ENCODE measurements at places on chromosomes 11 and 22.

DNA sequence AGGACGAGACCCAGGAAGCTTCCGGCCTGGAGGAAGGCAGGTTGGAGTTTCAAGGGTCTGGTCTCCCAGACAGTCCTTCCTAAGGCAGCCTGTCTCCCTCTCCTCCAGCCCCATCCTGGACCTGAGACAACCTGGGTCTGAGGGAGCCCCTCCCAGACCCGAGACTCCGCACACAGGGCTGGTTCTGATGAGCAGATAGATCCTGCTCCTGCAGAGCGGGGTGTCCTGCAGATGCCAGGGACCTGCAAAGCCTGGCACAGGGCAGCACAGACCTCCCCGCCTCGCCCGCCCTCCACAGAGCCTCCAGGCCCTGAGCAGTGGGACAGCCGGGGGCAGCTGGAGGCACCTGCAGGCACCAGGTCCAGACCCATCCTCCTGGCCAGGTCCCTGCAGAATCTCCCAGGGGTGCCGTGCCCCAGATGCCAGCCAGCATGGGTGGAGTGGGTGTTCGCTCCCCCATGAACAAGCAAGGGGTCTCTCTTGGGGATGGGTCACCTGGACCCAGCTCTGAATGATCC lies 7.8 kb downstream of the PIM3 start:
- DNase-seq = no peak

DNA sequence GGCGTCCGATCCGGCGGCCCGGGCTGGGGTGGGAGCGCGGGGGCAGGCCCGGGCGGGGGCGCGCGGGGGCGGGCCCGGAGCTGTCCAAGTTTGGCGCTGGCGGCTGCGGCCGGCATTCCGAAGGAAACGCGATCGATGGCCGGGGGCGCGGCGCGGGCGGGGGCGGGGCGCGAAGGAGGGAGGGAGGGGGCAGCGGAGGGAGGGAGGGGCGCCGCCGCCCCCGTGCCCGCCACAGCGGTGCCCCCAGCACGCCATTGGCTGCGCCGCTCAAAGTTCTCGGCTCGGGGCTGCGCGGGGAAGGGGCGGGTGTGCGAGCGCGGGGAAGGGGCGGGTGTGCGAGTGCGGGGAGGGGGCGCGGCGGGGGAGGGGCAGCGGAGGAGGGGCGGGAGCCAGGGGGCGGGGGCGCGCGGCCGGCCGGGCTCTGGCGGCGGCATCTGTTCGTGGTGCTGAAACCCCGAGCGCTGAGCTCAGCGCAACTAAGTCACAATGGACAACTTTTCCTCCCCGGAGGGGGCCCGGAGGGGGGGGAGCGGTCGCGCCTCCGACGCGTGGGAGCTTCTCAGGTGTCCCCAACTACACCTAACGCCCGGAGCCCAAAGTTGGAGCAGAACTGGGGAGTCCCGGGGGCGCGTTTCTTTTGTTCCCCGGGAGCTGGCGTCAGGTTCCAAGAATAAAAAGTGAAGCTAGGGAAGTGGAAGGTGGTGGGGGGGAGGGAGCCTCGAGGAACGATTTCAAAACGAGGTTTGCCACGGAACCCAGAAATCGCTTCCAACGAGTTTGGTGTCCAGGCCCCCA lies 2.2 kb downstream of the PHF21B start:
- no peak for DNase-seq

DNA sequence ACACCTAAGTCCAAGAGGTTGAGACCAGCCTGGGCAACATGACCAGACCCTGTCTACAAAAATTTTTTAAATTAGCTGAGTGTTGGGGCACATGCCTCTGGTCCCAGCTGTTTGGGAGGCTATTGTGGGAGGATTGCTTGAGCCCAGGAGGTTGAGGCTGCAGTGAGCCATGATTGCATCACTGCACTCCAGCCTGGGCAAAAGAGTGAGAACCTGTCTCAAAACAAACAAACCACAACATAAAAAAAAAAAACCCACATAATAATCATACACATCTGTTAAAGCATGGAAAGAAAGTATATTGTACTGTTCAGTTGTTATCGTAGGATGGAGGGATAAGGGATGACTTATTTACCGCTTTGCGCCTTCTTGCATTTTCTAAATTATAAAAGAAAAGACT lies 35.9 kb upstream of the GRK2 start:
- DNase-seq = no peak

DNA sequence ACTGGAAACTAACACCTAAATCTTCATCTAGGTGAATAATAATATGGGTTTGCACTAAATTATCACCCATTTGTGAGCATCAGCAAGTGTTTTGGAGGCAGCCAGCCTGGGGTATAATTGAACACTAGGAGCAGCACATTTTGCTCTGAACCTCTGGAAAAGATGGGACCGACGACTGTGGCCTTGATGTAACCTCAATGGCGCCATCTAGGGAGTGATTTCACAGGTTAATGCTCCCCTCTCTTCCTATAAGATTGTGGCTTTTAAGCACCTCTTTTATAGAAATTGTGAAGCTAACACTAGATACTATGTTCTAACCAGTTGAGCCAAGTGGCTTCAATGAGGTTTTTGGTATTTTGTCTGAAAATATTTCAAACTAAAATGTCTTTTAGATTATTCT lies 203.7 kb downstream of the NELL1 start:
- peak; percentile 38 for DNase-seq

DNA sequence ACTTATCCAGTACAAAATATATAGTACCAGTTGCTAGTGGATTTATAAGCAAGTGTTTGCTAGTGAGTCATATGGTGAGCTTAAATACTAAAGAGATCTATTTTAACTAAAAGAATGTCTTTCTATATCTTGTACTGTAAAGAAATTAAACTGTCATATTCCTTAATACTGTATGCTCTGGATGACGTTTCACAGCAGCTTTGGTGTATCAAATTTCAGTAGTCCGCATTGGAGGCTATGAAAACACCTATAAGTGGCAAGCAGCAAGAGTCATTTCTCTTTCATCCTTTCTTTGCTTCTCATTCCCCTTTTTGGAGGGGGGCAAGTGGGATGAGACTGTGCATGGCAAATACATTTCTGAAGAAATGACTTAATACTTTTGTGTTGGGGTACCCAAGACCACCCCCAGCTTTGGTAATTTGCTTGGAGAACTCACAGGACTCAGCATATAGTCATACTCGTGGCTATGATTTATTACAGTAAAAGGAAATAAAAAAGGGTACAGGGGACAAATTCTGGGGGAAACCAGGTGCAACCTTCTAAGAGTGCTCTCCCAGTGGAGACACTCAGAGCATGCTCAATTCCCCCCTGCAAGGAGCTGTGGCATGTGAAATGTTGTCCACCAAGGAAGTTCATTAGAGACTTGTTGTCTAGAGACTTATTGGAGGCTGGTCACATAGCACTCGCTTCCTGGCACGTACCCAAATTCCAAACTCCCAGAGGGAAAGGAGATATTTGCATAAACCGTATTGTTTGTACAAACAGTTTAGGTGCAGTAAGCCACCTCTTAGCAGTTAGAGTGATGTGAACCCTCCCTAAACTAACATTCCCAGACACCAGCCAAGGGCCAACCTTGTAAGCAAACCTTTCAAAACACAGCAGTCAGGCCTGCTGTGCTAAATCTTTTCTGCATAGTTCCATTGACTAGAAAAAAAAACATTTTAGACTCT lies 210.8 kb downstream of the PGR start:
- peak; percentile 5 for DNase-seq

- no peak for DNase-seq
These were observed 78.7 kb upstream of the DRD2 start for GRCh38 chr11:113553915-113554314.

DNA sequence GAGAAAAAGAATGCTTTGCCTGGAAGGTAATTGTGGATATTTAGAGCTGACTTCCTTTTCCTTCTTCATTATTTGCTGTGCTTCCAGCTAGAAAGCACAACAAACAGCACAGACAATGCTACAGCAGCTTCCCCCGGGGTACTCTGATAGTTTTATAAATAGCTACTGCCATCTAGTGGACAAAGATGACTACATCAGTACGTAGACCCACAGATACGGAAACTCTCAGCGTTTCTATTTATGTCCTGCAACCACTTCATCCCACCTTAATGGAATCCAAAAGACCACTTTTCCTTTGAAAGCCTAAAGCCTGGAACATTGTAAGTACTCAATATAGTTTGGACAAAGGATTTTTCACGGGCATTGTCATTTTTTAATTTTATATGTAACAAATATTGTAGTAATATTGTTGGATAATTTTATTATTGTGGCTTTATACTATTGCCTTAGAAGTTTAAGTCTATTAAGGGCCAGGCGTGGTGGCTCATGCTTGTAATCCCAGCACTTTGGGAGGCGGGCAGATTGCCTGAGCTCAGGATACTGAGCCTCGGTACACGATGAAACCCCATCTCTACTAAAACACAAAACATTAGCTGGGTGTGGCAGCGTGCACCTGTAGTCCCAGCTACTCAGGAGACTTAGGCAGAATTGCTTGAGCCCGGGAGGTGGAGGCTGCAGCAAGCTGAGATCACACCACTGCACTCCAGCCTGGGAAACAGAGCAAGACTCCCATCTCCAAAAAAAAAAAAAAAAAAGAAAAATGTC lies 7.5 kb downstream of the HSPA8 start:
- peak; percentile 70 for DNase-seq

DNA sequence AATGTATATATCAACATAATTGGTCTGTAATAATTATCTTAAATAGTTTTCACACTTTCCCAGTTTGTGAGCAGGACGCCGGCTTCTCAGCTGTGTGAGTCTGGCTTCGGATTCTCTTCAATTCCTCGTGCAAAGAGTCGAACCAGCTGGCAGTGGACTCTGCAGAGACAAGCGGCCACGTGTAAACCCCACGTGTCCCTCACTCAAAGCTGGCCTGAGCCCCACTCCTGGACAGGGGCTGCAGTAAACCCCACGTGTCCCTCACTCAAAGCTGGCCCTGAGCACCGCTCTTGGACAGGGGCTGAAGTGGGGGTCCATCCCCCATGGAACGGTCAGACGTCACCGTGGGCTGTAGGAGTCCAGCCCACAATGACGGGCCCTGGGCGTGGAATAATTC lies 51.0 kb downstream of the CERK start:
- no peak for DNase-seq

GRCh38 chr11:64553554-64554201 lies 37.3 kb upstream of the SLC22A12 start:
- DNase-seq = no peak

- no peak for DNase-seq
These were observed 1.6 kb downstream of the C1QTNF6 start for GRCh38 chr22:37186228-37186996.

GRCh38 chr11:125625630-125626287 lies 796 bp downstream of the CHEK1 start:
- peak; percentile 78 for DNase-seq

DNA sequence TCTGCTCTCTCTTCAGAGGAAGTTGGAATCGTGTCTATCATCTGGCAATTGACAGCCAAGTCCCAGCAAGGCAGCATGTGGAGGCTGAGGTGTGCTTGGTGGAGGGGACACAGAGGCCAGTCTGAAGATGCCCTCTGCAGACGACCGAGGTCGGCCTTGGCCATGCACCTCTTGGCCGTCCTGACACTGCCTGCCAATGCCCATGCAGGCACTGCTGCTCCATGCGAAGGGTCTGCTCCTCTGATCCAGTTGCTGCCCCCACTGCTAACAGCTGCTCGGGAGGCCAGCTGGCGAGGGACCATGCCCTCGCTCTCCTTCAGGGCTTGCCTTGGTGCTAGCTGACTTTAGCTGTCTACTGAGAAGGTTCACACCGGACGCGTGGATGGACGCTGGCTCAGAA lies 527.9 kb downstream of the OPCML start:
- DNase-seq = no peak

DNA sequence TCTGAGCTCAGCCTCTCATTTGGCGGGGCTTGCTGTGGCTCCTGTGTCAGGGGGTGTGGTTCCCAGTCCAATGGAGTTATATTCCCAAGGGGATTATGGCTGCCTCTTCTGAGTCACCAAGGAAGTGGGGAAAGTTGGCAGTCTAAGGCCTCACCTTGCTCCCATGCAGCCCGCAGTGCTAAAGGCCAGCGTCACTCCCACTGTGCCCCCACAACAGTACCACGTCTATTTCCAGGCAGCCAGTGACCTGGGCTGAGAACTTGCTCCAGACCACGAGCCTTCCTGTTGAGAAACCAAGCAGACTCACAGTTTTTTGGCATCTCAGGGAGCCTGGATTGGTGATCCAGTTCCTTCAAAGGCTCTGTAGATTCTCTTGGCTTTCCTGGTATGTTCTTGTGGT lies 45.6 kb downstream of the OR2AT4 start:
- DNase-seq = no peak

- no peak for DNase-seq
These were observed 4.5 kb downstream of the RAB36 start for GRCh38 chr22:23149743-23150238.

- no peak for DNase-seq
These were observed 109.4 kb upstream of the OR4B1 start for GRCh38 chr11:48107188-48107704.

DNA sequence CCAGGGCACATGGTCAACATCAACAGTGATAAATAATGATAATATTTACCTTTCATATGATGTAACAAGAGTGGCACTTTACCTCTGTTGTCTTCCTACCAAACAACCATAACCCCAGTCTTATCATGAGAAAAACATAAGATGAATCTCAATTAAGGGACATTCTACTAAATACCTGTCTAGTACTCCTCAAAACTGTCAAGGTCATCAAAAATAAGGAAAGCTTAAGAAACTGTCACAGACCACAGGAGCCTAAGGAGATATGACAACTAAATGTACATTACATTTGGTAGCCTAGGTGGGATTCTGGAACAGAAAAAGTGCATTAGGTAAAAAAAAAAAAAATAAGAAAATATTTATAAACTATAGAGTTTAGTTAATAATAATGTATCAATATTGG lies 118.1 kb downstream of the CCDC34 start:
- no peak for DNase-seq

DNA sequence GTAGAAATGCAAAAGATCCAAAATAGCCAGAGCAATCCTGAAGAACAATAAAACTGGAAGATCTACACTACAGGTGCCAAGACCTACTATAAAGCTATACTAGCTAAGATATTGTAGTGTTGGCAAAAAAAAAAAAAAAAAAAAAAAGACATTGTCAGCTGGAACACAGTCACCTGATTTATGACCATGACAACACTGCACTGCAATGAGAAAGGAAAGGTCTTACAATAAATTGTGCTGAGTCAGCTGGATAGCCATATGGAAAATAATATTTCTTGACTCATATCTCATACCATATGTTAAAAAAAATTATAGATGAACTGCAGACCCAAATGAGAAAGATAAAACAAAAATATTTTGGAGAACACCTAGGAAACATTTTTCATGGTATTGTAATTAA lies 3.1 kb upstream of the PANX3 start:
- DNase-seq = no peak

- no peak for DNase-seq
These were observed 4.6 kb downstream of the SAA2 start for GRCh38 chr11:18243783-18244362.

- DNase-seq = no peak
These were observed 110.5 kb upstream of the THY1 start for GRCh38 chr11:119533462-119533861.

- no peak for DNase-seq
These were observed 66.1 kb downstream of the RBMXL2 start for GRCh38 chr11:7154881-7155361.

DNA sequence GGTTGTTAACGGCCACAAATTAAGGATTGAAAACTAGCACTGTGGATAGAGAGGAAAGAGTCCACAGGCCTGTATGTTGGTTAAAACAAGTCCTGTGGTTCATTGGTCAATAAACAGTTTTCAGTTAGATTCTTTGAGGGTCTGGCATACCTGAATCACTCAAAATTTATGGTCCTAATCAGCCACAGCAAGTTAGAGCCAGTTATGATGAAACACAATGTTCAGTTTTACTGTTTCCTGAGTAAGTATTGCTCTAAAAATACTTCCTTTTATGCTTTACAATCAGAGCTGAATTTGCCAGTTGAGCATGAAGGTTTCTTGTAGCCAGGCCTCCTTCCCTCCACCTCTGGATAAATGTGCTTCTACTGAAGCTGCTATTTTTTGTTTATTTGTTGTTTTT lies 12.9 kb upstream of the CAT start:
- DNase-seq = no peak
